GM10248 (cell line): ENCODE measurements at places on chromosomes 13 and 19.

DNA sequence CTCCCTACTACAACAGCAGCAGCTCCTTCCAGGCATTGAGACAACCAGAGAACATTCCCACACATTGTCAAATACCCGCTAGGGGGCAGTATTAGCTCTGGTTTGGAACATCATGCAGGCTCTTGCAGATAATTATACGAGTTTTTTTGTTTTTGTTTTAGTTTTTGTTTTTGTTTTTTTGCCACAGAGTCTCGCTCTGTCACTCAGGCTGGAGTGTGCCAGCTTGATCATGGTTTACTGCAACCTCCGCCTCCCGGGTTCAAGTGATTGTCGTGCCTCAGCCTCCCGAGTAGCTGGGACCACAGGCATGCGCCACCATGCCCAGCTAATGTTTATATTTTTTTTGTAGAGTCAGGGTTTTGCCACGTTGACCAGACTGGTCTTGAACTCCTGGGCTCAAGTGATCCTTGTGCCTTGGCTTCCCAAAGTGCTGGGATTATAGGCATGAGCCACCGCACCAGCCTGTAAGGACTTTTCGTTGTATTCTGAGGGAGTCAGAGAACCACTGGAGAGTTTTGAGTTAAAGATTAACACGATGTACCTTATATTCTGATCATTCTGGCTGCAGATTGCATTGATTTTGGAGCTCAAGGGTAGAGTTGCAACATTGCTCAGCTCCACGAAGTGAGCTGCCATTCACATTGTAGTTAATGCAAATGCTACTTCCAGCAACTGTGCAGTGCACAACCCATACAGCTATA, 41.7 kb upstream of the CEACAM20 start:
- DNase-seq: peak; percentile 48

DNA sequence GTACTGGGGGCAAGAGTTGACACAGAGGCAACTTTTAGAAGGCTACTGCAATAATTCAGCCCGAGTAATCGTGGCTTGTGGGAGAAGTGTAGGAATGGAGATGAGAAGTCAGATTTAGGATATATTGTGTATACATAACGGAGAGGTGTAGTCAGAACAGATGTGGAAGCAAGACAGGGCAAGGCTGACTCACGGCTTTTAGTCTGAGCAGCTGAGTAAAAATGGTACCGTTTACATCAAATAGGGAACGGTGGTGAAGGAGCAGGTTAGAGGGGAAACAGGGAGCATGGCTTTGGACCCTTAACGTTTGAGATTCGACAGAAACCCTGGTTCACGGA, 796 bp upstream of the LSM14A start:
- peak; percentile 62 for DNase-seq

- no peak for DNase-seq
Observed at GRCh38 chr19:53389571-53389970, 5.4 kb upstream of the ZNF765 start.

GRCh38 chr13:91126806-91127205, 220.7 kb upstream of the MIR17HG start:
- DNase-seq: no peak

GRCh38 chr13:100532836-100533435, 55.7 kb downstream of the GGACT start:
- DNase-seq: no peak

DNA sequence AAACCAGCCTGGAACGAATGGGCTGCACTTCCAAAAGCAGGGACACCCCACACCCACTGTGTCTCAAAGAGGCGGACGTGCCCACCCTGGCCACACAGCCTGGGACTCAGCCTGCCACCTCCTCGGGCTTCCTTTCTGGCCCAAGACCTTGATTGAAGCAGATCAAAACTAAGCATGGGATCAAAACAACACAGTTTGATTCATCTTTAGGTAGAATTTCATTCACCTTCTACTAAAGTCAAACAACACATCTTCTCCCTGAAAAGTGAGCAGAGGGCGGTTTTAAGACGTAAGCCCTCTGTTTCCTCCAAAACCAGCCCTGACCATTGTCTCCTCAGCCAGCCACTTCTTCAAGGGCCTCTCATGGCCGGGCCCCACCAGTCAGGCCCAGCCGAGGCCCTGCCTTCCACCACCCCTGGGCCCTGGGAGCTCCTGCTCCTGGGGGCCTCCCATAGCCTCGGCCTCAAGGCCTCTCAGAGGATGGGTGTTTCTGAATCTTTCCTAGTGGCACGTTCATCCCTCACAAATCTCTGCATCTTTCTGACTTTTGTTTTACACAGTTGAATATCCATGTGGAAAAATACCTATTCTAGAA, 6.3 kb upstream of the F10 start:
- no peak for DNase-seq

DNA sequence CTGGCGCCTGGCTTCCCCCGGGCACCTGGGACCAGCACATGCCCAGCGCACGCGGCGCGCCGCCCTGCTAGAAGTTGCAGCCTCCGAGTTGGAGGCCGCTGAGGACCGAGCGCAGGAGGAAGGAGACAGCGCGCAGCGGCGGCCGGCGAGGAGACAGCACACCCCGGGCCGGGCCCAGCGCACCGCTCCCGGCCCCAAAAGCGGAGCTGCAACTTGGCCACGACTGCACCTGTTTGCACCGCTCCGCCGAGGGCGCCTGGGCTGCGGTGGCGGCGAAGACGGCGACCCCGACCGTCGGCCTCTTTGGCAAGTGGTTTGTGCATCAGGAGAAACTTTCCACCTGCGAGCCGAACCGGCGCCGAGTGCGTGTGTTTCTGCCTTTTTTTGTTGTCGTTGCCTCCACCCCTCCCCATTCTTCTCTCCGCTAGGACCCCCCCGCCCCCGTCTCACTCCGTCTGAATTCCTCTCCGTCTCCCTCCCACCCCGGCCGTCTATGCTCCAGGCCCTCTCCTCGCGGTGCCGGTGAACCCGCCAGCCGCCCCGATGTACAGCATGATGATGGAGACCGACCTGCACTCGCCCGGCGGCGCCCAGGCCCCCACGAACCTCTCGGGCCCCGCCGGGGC, at the start of gene SOX1:
SOX1 (plus strand) TSS at position 34 of the 626 bp plus-strand sequence; CDS start at position 544, 510 bp downstream.
- DNase-seq: no peak

DNA sequence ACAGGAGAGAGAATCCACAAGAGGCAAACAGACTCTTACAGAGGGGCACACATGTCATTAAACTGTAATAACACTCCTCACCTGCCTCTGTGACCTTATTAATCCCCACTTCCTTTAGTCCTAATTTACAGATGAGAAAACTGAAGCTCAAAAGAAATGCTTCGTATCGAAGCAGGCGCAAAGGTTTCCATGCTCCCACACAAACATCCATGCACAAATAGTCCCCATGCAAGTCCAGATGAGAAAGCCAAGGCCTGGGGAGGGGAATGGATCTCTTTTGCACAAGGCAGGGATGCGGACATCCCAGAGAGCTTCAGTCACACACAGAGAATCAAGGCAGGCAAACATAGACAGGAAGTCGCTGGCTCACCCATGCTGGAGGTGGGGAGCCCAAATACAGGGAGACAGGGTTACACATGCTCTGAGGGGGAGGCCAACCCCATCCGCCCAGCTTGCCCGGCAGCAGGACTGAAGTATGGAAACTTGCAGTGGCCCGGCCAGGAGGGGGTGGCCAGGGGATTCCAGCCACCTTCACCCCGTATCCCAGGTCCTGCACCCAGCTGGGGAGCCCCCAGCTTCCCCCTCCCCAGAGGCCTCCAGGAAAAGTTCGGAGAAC, 468 bp downstream of the S1PR5 start:
- no peak for DNase-seq
